ENCODE measurements at places on chromosomes 2 and 18.

- DNase-seq = no peak
These were observed 175.4 kb upstream of the NETO1 start for GRCh38 chr18:73043211-73043610.

DNA sequence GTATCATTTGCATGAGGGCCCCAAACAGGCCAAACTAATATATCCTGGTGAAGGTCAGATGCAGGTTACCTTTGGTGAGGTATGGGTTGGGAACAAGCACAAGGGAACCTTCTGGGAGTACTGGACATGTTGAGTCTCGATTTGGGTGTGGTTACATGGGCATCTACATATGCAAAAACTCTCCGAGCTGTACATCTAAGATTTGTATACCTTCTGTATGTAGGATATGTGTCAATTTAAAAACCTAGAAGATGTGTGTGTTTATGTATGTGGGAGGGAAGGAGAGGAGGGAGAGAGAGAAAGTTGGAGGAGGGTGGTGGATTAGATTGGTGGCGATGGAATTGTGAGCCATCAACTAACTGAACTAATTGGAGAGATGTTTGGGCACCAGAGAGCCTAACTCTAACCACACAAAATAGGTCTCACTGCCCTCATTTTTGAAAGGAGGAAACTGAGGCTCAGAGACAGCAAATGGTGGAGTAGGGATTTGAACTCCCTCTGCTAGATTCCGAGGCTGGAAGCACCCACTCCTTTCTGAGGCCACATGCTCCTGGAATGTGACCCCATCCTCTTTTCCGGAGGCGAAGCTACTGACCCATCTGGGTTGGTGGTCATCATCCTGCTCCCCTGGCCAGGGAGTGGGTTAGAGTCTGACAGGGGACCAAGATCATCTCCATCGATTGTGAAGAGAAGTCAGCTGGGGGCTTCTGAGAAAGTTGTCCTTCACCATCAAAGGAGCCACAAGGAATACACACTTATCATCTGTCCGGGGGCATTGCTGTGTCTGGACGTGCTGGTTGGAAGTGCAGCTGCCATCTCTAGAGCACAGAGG is 107.3 kb upstream of the MYCN start:
- DNase-seq = no peak

- DNase-seq = no peak
These were observed 318.9 kb upstream of the ACVR2A start for GRCh38 chr2:147525819-147526489.

DNA sequence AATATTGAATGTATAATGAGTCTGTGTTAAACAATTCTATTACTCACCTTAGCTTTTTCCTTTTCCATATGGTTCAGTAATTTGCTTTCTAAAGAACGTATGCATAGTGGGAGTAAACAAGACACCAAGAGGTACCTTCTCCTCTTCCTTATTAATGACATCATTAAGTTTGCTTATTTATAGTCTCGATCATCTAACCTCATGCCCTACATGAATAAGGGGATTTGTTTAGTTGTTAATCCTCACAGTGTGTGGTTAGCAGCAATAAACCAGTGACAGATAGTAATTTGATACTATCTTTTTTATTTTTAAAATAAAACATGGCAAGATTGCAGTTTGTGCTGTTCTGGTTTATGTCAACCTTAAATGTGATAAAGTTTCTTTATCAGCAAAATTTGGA is 69.7 kb downstream of the COBLL1 start:
- peak; percentile 47 for DNase-seq

GRCh38 chr2:130918393-130918792 is 81.7 kb downstream of the ARHGEF4 start:
- DNase-seq = no peak

GRCh38 chr2:189350540-189351209 is 90.6 kb upstream of the WDR75 start:
- peak; percentile 89 for DNase-seq

Data from fibroblast of villous mesenchyme (primary cell).